Esophagus muscularis mucosa (tissue), 4 donors: ENCODE measurements at places on chromosomes 5 and 9. TPM values are rescaled to one million over a fixed set of nuclear protein-coding genes. Genes with fewer than 3 reads are reported as not detected.

DNA sequence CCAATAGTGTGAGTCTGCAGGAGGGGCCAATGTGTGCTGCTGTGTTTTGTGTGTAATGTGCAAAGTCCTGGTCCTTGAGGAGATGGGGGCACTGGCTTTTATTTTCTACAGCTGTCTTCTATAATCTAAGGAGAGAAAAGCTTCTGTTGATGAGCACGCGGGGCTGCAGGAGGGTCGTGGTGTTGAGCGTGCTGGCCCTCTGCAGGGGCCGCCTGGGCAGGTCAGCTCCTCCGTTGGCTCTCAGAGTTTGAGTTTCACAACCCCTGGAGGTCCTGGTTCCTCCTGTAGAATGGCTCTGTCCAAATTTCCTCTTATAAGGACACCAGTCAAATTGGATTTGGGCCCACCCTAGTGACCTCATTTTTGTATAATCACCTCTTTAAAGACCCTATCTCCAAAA lies 12.6 kb downstream of the OR2V1 start:
- no peaks in the 10 kb centered on the region for H3K36me3 ChIP-seq
- H3K27me3 ChIP-seq, result peaks cover 15% of the 10 kb centered on the region
- H3K27ac ChIP-seq, result no peak overlapping the region
- no peaks in the 10 kb centered on the region for H3K4me1 ChIP-seq
- no peak for DNase-seq
- H3K4me3 ChIP-seq, result no peak overlapping the region

DNA sequence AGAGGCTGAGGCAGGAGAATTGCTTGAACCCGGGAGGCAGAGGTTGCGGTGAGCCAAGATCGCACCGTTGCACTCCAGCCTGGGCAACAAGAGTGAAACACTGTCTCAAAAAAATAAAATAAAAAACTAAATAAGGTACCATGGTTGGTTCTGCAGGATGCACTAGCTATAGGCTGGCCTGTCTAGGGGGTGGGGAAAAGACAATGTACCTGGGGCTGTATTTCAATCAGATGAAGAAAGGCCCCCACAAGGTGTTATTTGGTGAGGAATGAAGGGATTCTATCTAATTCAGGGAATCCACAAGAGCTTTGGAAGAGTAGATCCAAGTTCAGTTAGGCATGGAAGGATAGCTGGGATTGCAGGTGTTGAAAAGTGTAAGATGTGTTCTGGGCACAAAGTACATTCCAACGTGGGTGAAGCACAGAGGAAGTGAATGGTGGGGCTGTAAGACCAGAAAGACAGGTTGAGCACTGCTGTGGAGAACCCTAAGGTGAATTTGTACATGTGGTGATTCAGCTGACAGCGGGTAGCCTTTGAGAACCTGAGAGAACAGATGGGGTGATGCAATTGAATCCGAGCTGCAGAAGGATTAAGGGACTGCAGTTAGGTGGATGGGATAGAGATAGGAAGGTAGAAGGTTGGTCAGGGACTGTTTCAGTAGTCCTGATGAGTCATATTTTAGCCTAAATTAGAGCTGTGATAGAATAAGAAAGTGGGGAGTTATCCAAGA lies 71.8 kb downstream of the CAST start:
- peaks cover 8% of the 10 kb centered on the region for H3K4me1 ChIP-seq
- H3K27ac ChIP-seq, result no peak overlapping the region
- DNase-seq, result no peak
- H3K36me3 ChIP-seq, result peaks cover 32% of the 10 kb centered on the region
- H3K4me3 ChIP-seq, result no peak overlapping the region

GRCh38 chr9:117858561-117858960 lies 154.4 kb downstream of the TLR4 start:
- no peak for DNase-seq
- no peak overlapping the region for H3K27ac ChIP-seq
- no peaks in the 10 kb centered on the region for H3K4me1 ChIP-seq
- H3K27me3 ChIP-seq, result no peaks in the 10 kb centered on the region

DNA sequence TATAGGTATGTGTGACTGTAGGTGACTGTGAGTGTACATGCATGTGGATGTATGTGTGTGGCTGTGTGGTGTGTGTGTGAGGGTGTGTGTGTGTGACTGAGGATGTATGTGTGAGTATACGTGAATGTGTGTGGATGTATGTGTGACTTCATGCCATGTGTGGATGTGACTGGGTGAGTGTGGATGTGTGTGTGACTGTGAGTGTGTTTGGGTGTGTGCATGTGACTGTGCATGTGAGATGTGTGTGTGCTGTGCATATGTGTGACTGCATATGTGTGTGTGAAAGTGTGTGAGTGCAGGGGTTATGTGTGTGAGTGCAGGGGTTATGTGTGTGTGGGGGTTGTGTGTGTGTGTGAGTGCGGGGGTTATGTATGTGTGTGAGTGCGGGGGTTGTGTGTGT lies 42.3 kb downstream of the RXRA start:
- H3K4me1 ChIP-seq, result peaks cover 94% of the 10 kb centered on the region
- no peaks in the 10 kb centered on the region for H3K36me3 ChIP-seq
- H3K27ac ChIP-seq, result no peak overlapping the region
- H3K4me3 ChIP-seq, result no peak overlapping the region
- no peak for DNase-seq
- no peaks in the 10 kb centered on the region for H3K27me3 ChIP-seq

DNA sequence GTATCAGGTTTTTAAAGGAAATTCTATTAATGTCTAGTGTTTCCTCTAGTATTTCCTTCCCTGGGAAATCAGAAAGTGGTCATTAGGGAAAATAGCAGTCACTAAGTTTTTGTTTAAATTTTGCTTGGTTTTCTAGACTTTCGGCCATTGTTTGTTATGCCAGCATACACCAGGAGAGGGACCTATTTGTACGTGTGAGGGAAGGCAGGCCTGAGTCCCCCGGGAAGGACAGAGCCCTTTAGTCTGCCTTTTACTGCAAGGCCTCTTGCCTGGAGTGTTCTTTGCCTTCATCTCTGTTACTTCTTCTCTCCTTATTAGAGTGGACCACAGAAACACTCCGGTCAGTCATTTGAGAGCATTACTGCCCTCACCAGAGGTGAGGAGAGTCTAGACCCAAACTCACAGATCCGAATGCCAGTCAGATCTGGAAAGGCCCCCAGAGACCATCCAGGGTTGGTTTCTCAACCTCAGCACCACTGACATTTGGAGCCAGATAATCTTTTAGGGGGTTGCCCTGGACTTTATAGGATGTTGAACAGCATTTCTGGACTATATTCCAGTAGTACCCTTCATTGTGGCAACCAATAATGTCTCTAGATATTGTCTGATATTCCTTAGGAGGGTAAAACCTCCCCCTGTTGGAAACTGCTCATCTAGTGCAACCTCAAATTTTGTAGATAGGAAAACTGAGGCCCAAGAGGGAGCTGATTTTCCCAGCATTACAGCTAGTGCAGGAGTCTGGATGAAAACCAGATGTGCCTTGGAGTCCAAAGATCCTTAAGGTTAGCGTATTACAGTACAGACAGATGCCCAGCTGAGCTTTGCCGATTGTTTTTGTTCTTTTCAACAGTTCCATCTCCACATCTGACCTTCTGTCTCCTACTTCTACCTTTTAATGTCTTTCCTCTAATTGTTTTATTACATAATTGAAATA lies 93.0 kb upstream of the NIPAL4 start:
- peaks cover 1% of the 10 kb centered on the region for H3K4me1 ChIP-seq
- no peak for DNase-seq
- peak overlapping the region; percentile 73 for H3K27ac ChIP-seq

The SLC27A6 gene
- total RNA-seq, result 56.5 TPM
